ENCODE measurements at places on chromosomes 2 and 18.

DNA sequence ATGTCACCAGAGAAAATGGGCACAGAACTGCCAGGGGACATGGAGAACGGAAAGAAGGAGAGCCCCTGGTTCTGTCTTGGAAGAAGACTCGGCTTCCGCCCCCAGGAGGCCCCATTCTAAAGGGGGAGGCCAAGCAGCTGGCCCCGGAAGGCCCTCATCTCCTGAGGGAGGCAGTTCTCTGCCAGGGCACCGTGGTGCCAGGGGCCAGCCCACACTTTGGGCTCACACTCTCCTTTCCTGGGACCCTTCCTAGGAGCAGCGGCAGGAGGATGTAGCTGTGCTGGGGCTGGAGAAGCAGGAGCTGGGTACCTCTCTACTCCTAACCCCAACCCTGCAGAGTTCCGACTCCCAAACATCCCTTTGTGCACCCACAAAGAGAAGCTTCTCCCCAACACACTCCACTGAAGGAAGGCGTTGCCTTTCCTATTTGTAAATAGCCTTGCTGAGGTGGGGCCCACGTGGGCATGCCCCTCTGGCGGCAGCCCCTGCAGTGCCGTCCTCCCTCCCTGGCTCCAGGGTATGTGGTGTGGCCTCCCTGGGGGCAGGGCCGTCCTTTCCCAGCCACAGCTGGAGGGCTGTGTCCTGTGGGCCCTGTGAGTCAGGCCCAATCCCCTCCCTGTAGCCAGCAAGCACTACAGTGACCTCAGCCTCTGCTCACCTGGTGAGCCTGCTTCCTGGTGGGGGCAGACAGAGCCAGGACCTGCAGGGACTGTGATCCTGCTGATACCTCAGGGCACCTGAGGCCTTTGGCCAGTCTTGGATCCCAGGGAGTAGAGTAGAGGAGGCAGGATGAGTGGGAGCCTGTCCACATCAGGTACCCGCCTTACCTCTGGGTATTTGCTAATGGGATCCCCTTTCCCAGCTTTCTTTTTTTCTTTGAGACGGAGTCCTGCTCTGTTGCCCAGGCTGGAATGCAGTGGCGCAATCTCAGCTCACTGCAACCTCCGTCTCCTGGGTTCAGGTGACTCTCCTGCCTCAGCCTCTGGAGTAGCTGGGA lies 26.6 kb downstream of the ZFP36L2 start:
- DNase-seq = no peak

GRCh38 chr2:198731842-198732399 lies 725.8 kb downstream of the SATB2 start:
- DNase-seq = no peak

DNA sequence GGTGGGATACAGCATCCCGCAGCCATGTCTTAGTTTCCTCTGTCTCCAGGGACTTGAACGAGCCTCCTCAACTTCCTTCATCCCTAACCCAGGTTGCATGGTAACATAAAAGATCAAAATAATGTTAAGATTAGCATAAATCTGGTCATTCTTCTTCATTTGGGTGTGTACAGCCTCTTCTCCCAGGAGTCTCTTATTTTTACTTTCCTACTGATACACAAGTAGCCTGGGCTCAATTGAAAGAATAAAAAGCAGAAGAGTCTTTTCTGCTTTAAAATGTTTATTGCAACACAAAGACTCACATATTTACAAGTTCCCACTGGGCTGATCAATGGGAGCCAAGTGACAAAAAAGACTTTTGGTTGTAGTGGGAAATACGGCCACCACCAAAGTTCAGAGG lies 137.9 kb upstream of the PID1 start:
- no peak for DNase-seq

DNA sequence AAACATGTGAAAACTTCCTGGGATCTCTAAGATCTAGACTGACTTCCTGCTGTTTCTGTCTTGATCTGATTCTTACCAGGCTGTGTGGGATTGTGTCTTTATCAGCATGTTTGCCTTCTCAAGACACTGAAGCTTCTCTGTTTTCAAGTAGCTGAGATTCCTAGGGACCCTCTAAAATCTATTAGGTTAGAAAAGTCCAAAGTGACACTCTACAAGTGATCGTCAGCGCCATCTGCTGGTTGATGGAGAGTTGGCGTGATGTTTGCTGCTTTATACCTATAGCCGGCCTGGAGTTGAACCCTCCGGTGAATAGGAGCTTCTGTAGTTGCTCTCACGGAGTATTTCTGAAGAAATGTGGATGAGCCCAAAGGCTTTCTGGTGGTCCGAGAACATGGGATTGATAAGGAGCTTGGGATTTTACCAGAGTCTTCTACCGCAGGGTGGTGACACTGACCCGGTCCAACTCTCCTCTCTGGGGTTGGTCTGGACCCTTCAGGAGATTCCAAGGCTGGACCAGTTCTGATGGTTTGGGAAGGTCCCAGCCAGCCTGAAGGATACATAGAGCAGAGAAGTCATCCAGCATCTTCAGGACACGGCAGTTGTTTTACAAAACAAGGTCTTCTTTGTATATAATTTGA lies 96.0 kb upstream of the TTC39C start:
- DNase-seq = peak; percentile 76

DNA sequence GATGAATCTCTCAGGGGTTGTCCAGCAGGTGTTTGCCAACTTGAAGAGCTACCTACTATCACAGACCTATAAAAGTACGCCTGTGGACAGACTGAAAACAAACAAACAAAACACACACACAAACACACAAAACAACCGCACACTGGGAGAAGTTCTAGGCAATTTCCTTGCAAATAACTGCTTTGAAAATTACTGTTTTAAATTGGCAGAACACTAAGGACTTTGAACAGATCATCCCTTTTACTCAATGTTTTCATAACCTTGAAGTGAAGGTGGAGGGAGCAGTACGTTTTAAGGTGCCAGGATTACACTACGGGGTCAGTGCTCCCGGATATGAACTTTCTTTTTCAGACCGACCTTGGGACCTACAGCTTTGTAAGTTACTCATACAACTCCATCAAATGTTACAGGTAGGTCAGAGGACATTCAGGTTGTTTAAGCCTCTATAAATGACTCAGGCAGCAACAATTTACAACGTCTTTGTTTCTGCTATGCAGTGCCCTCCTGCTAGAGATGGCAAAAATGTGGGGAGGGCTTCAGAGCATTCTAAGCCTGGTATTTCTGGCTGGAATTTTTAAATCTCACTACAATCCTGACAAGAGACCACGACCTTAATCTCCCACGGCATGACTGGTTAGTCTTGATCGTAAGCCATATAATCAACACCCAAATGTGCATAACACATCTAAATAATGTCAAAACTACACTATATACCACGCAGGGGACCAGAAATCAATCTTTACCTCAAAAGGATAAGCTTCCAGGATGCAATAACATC lies 1.4 kb upstream of the SLC20A1 start:
- DNase-seq = no peak

- DNase-seq = peak; percentile 35
Measured at GRCh38 chr2:95356821-95357700, 45.4 kb upstream of the FAHD2A start.

GRCh38 chr18:69985239-69985638 lies 37.6 kb upstream of the CD226 start:
- no peak for DNase-seq

DNA sequence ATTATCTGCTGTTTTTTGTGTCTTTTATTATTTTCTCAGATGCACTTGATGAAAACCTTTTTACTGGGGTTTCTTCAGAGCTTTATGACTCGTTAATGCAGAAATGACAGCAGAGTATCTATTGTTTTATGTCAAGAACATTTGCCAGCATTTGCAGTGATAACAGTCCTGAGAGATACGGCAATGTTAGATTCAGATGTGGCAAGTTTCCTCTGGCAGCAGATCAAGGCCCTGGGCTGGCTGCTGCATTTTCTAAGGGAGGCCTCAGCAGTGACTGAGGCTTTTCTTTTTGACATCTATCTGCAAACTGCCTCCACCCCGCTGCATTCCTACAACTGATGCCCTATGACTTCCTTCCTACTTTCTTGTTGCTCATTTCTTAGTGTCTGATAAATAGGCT lies 40.2 kb downstream of the EFEMP1 start:
- DNase-seq = no peak

DNA sequence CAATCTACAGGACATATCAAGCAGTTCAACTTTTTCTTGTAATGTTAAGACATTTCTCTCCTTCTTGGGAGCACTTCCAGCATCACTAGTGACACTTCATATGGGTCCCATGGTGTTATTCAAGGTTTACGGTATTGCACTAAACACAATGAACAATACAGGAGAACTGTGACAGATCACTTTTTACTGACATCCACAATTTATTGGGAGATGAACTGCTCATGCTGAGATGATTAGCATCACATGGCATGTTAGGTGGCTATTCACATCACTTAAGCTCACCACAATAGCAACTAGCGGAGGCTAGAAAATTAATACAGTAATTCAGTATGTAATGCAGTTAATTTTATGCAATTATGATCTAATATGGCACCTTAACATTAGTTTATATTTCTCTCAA lies 264.4 kb downstream of the ERBB4 start:
- no peak for DNase-seq

DNA sequence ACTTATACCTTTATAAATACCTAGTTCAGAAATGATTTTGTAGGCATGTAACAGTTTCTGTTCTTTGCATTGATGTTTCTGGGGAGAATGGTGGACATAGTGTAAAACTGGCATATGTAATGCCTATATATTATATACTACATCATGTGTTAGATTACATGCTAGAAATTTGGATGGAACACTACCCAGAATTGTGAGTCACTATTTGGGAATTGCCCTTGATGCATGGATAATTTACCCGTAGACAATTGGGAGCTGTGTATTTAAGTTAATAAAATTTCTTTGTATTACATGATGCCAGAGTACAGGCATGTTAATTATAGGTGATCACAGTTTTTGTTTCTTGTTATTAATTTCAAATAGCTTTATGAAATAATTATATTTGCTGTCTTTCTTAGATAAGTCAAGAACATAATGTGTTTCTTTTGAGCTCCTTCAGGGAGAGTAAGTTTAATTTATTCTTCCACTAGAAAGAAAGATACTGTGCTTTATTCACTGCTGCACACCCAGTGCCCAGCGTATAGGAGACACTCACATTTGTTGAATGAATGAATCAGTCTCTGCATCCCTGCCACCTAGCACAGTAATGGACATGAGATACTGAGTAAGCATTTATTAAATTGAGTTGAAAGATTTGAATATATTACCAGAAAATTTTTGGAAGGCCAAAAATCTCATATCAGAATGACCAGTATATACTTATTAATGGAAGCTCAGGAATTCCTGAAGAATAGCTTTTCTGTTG lies 16.9 kb downstream of the ACSL3 start:
- DNase-seq = no peak

DNA sequence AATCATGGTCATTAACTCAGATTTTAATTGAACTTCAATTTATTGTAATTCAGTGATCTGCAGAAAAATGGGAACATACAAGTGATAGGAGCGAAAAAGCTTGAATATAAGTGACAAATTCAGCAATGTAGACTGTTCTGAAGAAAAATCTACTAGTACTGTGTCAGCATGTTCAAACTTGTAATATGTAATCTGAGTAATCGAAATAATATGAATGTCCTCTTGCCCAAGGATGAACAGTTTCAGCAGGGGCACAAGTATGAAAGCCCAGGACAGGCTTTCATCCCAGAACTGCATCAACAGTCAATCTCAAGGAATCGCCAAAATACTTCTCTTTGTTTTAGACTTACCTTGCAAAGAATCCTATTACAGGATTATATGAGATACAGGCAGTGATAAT lies 1110.5 kb downstream of the LRP1B start:
- DNase-seq = no peak

DNA sequence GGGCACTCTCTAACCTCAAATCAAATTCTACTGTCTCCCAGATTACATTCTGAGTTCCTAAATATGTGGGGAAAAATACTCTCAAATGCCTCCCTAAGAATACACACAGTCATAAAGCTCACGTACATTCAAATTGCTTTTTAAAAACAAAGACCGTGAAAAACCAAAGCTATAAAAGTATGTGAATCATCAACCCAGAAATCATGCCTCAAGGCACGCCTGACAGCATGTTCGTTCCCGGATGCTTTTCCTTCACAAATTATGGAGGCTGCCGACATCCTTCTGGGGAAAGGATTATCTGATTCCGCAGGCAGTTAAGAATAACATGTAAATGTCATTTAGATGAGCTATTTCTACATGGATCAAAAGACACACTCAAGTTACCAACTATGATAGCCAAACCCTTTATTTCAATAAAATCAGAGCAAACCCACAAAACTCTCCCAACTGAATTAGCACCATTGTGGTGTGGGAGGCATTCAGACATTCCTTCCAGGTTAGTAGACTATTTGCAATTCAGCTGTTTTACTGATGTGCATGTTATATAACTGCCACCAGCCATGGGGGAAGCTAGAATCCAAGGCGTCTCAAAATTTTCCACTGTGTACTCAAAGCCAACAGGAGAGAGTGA lies 398.2 kb upstream of the TRIB2 start:
- no peak for DNase-seq

DNA sequence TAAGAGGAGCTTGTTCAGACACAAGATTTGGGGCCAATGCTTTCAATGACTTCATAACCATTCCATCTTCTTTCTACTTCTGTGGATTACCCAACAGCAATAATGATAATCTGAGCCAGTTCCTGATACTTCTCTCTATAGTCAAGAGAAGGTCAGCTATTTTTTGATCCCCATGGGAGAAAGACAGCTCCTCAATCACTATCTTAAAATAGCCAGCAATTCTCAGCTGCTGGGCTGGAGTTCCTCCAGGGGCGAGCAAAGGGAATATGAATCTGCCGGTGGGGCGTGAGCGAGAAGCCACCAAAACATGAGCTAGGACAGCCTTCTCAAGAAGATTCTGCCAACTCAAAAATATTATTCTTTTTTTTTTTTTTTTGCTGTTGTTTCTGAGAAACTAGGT lies at the start of gene TMEM182:
Gene TMEM182, plus strand, starts transcription at position 269 of the 400 bp plus-strand sequence. CDS start 187 bp downstream, outside the sequence.
- no peak for DNase-seq

GRCh38 chr18:57122936-57123510 lies 23.9 kb upstream of the BOD1L2 start:
- no peak for DNase-seq

GRCh38 chr2:58042486-58042970 lies 4.1 kb upstream of the VRK2 start:
- DNase-seq = no peak

DNA sequence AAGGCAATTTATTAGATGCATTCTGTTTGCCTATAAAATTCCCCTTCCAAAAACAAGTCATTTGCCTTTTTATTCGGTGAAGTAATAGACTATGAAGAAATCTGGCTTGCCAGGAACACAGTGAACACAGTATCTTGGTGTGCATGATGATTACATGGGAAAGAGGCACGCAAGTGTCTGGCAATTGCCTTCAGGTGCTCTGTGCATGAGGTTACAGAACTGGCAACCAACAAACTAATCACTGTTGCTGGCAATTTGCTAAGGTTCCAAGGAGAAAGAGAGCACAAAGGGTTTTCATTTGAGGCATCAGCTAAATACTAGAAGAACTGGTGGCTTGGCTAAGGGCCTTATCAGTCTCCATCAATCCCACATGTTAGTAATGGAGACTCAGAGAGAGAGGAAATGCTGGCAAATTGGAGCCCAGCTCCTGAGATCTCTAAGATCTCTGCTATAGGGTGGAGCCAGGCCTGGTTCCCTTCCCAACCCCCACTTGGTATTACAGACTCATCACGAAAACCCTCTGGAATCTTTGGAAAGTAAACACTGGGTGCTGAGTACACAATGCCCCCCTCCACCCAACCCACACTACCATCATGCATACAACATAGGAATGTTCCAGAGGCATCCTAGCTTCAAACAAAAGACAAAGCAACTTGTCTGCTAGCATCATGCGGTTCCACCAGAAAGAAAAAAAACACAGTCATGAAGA lies 10.4 kb downstream of the RNF152 start:
- DNase-seq = no peak

- no peak for DNase-seq
Measured at GRCh38 chr2:188132385-188132784, 159.3 kb upstream of the GULP1 start.

GRCh38 chr2:39860538-39860937 lies 81.5 kb upstream of the THUMPD2 start:
- no peak for DNase-seq

Data from right forelimb (tissue), 1 donor.